ENCODE measurements at places on chromosomes 2 and 18.

DNA sequence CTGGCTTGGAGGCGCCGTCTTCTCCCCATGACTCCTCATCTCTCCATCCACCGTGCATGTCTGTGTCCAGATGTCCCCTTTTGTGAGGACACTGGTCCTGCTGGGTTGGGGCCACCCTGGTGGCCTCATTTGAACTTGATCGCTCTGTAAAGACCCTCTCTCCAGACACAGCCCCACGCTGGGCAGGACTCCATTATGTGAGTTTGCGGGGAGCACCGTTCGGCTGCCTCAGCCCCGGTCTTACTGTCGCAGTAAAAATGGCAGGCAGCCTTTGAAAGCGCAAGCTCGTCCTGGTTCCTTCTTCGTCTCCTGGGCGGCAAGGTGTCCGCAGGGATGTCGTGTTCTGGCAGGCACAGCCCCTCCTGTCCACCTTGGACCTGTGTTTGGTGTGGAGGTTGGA is 17.7 kb downstream of the NFATC1 start:
- no peaks in the 10 kb centered on the region for H3K27me3 ChIP-seq
- H3K27ac ChIP-seq: peak overlapping the region; percentile 45
- H3K4me1 ChIP-seq: peaks cover 30% of the 10 kb centered on the region
- H3K36me3 ChIP-seq: peaks cover 56% of the 10 kb centered on the region
- no peak for DNase-seq
- no peak overlapping the region for H3K4me3 ChIP-seq

DNA sequence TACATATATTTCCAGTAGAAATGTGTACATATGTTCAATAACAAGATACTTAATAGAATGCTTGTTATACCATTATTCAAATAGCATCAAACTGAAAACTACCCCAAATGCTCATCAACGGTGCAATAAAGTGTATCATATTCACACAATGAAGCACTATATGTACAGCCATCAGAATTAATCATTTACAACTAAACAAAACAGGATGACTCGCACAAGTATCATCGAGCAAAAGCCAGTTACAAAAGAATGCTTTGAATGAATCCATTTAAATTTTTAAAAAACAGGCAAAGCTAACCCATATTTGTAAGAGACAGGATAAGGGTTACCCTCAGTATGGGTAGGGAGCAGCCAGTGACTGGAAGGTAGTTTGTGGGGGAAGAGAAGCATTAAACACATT is 132.8 kb upstream of the PDE1A start:
- H3K4me1 ChIP-seq: no peaks in the 10 kb centered on the region
- no peak overlapping the region for H3K27ac ChIP-seq
- H3K4me3 ChIP-seq: no peak overlapping the region
- no peak for DNase-seq

DNA sequence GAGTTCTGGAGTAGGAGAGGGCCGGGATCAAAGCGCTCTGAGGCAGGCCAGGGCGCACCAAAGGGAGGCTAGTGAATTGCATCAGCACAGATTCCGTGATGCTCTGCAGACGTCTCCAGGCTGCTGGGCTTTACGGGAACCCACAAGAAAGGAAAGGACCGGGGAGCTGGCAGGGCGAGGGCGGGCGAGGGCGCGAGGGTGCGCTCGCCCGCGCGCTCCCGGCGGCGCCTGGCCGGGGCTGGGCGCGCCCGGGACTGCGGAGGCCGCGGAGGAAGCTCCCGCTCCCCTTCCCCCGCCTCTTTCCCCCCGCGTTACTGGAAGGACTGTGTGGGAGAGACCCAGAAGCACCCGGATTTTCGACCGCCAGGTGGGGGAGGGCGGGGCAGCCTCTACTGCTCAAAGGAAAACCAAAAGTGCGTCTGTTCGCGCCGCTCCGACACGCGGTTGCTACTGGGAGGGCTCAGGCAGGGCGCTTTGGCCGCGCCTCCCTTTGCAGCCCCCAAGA is 2.4 kb upstream of the FOSL2 start:
- peaks cover 8% of the 10 kb centered on the region for H3K36me3 ChIP-seq
- DNase-seq: peak; percentile 96
- peak overlapping the region; percentile 96 for H3K27ac ChIP-seq
- H3K4me3 ChIP-seq: peak overlapping the region; percentile 86
- H3K4me1 ChIP-seq: peaks cover 37% of the 10 kb centered on the region
- no peaks in the 10 kb centered on the region for H3K27me3 ChIP-seq

DNA sequence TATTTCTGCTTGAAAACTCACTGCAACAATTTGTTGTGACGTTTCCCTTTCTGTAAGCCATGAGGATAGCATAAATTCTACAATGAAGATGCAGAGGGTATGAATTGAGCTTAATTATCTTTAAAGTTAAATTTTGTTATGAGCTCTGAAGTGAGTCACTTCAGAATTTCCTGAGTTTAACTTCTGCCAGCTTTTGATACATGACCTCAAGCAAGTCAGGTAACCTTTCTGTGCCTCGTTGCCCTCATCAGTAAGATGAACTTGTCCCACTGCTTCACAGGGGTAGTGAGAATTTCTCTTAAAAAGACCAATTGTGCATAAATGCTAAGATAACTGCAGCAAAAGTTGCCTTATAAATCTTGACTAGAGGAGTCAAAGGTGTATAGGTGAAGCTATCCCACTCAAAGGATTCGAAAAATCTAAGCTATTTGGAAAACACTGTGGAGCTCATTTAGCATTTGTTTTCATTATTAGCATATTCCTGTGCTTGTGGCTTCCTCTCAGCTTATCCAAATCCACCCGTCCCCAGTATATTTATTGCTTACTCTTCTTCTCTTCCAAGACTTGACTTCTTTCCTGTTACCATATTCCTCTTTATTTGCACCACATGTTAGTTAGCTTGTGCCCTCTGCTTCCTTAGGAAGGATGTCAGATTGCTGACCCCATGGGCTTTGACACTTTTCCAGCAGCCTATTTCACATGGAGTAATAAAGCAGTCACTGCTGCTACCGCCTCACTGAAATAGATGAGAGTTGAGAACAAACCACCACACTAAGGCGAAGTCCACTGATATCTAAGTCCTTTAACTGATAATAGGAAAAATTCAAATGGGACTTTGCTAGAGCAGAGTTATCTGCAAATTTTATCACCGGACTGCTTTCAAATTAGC is 428.6 kb downstream of the ERBB4 start:
- no peaks in the 10 kb centered on the region for H3K36me3 ChIP-seq
- H3K27ac ChIP-seq: no peak overlapping the region
- H3K4me3 ChIP-seq: no peak overlapping the region

DNA sequence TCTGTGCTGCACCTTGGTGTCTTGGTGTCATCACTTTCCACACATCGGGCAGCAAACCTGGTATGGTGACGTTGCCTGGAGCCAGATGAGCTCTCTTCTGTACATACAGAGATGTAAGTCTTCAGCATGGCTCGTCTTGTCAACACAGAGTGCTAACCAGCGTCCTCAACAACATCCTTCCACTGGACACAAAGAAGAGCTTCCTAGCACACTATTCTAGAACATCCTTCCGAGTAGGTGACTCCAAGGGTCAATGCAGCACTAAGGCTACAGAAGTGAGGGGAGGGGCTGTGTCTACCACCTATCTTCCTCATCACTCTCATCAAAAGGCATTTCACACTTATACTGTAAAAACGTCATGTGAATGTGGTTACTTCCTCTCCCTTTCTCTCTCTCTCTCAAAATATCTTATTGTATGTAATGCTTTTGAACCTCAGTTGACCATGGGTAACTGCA is 108.1 kb upstream of the SLC1A4 start:
- no peak overlapping the region for H3K27ac ChIP-seq
- H3K27me3 ChIP-seq: no peaks in the 10 kb centered on the region
- H3K4me3 ChIP-seq: no peak overlapping the region
- DNase-seq: no peak

GRCh38 chr18:13614641-13615288 is 111.6 kb downstream of the FAM210A start:
- peak overlapping the region; percentile 77 for H3K4me3 ChIP-seq
- H3K36me3 ChIP-seq: peaks cover 27% of the 10 kb centered on the region
- H3K27me3 ChIP-seq: no peaks in the 10 kb centered on the region
- peak; percentile 60 for DNase-seq

DNA sequence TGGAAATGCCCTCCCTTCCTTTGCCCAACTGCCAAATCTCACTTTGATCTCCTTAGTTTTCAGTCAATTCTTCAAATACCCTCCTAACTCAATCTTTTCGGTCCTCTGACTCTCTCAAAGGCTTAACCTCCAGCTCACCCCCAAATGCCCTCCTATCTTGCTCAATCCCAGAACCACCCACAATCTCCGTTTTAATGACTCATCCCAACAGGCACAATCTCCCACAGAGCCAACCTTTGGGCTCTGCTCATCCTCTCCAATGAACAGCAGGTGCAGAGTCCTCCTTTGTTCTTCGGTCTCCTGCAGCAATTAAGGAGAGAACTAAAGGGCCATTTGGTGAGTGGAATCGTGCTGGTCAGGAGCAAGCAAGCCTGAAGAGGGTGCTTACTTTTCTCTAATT is 366.1 kb upstream of the CRIM1 start:
- no peak overlapping the region for H3K27ac ChIP-seq
- no peak overlapping the region for H3K4me3 ChIP-seq
- no peak for DNase-seq
- no peaks in the 10 kb centered on the region for H3K27me3 ChIP-seq
- peaks cover 8% of the 10 kb centered on the region for H3K4me1 ChIP-seq
